Thoracic aorta (tissue), 2 donors: ENCODE measurements at places on chromosomes 3 and 15. TPM values are rescaled to one million over a fixed set of nuclear protein-coding genes. Genes with fewer than 3 reads are reported as not detected.

DNA sequence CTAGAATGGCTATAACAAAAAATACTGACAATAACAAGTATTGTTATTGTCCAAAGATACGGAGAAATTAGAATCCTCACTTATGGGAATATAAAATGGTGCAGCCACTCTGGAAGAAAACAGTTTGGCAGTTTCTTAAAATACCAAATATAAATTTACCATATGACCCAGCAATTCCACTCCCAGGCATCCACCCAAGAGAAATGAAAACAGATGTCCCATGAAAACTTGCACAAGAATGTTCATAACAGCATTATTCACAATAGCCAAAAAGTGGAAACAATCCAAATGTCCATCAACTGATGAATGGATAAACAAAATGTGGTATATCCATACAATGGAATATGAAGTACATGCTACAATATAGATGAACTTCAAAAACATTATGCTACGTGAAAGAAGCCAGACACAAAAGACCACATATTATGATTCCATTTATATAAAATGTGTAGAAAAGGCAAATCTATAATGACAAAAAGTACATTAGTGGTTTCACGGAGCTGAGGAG is 9.4 kb downstream of the AAGAB start:
- no peak for DNase-seq

GRCh38 chr3:32340039-32340438 is 51.6 kb upstream of the CMTM7 start:
- no peak for DNase-seq

GRCh38 chr3:188315553-188315952 is 161.6 kb downstream of the LPP start:
- DNase-seq = no peak

DNA sequence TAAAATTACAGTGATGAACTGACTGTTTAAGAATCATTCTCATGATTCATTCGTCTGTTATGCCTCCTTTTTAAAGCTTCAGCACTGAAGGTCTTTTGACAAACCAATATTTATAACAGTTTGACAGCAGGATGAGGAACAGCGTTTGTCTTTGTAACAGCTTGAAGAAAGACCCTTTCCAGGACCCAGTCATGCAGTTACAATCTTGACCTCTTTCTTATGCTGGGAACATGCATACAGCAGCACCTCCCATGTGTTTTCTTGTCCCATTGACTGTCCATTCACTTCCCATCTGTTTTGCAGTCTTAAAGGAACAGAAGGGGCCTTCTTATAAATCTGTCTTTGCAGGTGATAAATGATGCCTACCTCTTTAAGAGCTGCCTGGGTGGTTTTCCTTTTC is 87.2 kb downstream of the OPA1 start:
- no peak for DNase-seq

DNA sequence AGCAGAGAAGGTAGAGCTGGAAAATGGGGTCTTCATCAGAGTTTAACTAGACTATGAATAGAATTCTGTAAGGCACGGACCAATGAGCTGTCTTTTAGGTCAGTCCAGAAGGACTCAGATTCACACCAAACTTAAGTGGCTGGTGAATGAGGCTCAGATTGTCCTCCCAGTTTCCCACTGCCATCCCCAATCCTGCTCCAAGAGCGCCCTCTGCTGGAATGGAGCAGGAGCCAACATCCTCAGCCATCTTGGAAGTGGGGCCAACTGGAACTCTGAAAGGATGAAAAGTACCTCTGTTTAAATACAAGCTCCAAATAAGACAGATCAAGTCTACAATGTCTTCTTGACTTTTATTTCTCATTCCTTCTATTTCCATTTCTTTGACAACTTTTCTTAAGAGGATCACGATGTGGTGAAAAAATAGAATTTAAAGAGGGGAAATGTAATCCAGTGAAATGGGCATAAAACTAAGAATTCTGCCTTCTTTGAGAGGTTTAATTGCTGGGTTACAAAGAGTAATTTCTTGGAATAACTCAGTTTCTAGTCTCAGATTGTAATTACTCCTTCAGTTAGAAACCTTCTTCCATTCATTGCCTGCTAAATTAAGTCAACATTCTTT is 217.1 kb upstream of the TPRG1 start:
- peak; percentile 64 for DNase-seq

CPNE9 gene
- not detected for total RNA-seq

CHRD gene
- total RNA-seq = 19.5 TPM

SV2B gene
- total RNA-seq = 2.6 TPM

GRCh38 chr15:66387163-66388042 is 691 bp downstream of the MAP2K1 start:
- peak; percentile 46 for DNase-seq
